ENCODE measurements at places on chromosomes 1 and 21.

DNA sequence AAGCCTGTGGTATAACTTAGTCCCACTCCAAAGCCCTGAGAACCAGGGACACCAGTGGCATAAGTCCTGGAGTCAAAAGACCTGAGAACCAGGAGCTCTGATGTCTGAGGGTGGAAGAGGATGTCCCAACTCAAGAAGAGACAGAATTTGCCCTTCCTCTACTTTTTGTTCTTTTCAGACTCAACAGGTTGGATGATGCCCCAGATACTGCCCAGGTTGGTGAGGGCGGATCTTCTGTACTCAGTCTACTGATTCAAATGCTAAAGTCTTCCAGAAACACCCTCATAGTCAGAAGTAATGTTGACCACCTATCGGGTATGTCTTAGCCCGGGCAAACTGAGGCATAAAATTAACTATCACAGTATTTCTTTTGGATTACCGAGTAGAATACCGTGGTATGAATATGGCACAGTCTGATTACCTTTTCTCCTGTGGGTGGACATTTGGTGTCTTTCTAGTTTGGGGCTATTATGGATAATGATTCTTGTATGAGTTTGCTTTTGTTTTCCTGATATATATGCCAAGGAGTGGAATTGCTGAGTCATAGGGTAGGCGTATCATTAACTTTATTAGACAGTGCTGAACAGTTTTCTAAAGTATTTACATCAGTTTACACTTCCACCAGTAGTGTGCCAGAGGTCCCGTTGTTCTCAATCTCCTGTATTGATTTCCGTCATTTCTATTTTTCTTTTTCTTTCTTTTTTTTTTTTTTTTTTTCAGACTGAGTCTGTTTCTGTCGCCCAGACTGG lies 3.2 kb upstream of the CHAF1B start:
- DNase-seq: no peak

- DNase-seq: peak; percentile 33
Measured at GRCh38 chr1:52601991-52602855, at the start of gene GPX7. TSS of gene GPX7 (plus strand) at chr1:52602371. CDS start at chr1:52602410, 39 bp downstream.

DNA sequence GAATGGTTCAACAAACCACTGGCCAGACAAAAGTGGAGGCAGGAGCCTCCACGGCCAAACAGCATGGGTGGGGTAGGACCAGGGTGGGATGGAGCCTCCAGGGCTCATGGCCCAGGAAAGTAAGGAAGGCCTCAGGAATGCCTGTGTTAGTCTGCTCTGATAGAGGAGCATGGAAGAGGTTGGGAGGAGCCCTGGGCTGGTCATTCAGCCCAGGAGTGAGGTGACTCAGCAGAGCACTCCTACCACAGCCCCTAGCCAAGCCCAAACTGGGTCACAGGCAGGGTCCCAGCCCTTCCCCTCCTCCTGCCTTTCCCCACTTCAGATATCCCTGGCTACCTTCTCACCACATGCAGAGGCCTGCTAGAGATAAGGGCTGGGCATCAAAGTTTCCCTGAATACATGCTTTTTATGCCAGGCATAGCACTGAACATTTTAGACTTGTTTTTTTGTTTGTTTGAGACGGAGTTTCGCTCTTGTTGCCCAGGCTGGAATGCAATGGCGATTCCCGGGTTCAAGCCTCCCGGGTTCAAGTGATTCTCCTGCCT lies 3.1 kb upstream of the SHISA4 start:
- no peak for DNase-seq

DNA sequence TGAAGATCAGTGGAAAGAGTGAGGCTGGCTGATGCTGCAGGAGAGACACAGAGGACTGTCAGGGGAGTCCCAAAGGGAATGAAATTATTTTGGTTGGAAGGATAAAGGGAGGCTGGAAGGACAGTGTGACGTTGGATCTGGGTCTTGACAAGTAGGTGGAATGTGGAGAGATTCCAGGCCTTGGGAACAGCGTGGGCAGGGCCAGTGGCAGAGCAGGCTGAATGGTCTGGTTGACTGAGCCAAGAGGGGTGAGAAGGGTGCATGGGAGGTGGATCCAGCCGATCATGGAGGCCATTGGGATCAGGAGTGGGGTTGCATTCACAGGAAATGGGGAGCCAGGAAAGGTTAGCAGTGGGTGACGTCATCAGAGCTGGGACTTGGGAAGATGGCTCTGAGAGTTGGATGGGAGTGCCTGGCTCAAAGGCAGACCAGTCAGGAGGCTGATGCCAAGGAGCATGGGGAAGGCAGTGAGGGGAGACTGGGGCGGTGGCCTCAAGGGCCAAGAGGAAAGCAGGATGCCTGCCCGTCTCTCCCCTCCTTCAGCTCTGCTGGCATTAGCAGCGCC lies 146.2 kb upstream of the VAMP3 start:
- no peak for DNase-seq

- DNase-seq: no peak
Measured at GRCh38 chr1:58432851-58433668, 113.5 kb downstream of the OMA1 start.

- no peak for DNase-seq
Measured at GRCh38 chr1:243939167-243939848, 89.3 kb upstream of the AKT3 start.

DNA sequence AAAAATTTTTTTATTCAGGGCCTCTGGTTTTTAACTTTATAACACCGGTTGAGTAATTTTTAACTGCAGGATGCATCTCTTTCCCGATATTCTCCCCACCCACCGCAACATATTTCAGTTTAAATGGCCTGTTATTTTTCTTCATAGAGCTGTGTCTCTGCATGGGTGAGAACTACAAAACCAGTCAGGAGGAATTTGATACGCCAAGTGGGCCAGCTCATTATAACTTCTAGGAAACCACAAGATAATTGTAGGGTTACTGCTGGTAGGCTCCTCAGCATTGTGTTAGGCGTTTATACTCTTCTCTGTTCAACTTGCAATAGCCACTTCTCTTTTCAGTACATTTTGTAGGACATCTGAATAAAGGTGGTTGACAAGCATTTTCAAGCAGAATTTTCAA lies 169.7 kb downstream of the PBX1 start:
- no peak for DNase-seq

- no peak for DNase-seq
Measured at GRCh38 chr21:44389335-44389734, 35.9 kb downstream of the TRPM2 start.

DNA sequence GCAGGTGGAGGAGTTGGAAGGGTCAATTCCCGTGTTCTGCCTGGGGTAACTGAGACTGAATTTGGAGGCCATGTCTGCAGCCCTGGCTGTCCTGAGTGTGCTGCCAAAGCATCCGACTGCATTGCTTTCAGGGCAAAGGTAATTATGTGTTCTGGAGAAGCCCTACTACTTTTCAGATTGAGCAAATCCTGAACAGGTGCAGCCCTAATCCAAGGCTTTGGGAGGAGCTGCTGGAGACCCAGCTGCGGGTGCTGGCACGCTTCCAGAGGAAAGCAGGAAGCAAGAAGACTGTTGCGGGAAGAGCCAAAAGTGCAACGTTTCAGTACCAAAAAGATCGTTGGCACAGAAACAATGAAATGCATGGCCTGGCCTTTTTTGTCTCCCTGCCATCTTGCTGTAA lies 73.7 kb upstream of the NRIP1 start:
- DNase-seq: no peak

DNA sequence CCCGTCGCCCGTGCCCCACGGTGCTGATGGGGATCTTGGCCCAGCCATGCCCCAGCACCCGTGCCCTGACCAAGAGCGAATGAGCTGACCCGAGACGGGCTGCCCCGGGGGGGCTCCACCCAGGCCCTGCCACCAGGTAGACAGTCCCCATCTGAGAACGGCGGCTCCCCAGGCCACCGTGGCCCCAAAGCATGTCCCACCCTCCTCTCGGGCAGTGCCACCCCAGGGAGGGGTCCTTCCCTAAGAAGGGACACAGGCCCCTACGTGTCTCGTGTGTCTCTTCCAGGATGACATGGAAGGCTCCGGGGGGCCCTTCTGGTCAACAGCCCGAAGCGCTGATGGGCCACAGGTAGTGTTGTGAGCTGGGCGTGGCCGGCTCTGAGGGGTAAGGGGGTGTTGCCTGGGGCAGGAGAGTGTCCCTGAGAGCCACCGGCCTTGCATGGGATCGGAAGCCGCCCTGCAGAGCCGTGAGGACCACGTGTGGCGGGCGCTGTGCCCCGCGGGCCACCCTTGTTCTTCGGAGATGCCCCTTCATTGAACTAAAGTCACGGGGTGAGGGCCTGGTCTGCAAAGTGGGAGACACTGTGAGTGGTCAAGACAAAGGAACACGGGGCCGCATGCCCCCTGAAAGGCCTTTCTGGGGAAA lies 55.0 kb downstream of the SLC19A1 start:
- DNase-seq: no peak

GRCh38 chr1:186658999-186659398 lies 21.2 kb downstream of the PTGS2 start:
- no peak for DNase-seq

- DNase-seq: no peak
Measured at GRCh38 chr1:241883159-241883558, 35.2 kb downstream of the EXO1 start.

DNA sequence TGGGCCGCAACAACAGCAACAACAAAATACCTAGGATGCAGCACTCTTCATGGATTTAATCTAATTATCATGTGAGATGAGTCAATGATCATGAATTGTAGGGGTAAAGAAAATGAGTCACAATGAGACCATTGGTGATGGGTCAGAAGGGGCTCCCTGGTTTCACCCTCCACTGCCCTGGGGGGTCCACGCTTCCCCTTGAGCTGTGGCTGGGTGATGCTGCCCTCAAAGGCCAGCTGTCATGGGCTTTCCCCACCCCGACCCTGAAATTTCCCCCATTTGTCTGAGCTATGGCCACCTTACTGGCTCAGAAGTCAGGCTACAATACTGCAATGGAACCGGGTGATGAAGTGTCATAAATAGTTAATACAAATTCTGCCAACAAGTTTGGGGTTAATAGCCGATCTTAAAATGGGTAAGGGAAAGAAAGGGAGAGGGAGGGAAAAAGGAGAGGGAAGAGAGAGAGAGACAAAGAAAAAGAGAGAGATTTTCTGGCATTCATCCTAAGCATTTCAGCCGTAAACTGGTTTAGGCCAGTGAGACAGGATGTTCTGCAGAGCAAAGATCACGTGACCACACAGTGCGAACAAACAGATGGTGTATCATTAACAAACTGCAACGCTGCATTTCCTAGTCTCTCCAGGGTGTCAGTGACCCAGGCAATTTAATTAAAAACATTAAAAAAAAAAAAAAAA lies 143.4 kb upstream of the ERRFI1 start:
- peak; percentile 85 for DNase-seq

DNA sequence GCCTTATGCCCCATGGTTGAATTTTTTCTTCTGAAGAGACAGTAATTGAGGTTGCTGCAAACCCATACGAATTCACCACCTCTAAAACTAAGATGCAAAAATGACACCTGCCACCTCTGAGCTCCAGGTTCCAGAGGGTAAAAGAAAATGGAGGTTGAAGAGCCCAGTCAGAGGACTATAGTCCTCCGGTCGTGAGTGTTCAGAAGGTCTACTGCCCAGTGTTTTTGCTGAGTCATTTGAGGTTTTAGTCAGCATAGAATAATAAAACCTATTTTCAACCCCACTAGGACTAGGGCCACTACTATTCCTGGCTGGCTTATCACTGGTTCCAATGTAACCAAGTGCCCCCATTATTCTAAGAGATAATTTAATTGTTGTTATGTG lies 12.9 kb upstream of the SLAMF7 start:
- DNase-seq: peak; percentile 77

GRCh38 chr1:25185409-25186160 lies 46.7 kb downstream of the SYF2 start:
- no peak for DNase-seq

DNA sequence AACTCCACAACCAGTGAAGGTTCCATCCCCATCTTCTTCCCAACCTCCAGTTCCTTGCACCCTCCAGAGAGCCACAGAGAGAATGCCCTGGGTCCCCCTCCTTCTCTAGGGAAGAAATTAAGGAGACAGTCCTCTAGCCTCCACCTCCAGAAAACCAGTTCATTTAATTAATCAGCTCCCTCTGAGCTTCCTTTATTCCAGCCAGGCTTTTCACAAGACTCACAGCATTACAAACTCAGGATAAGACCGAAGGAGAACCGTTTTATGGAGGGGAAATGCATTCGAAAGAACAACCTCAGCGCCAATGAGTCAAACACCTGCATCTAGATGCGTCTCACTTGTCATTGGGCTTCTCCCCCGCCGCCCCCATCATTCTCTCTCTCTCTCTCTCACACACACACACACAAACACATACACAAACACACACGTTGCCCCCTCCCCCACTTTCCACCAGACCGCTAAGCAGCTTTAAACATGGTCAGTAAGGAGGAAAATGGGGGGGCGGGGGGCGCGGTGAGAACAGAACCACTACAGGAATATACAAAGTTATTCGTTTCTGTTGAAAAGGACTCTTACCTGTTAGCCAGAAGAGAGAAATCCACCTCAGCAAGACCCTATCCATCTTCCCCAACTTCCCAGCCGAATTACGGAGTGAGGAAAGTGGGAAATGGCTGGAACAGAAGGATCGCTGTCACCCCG lies 544 bp downstream of the ILDR2 start:
- peak; percentile 39 for DNase-seq

GRCh38 chr1:8257621-8258020 lies 60.3 kb upstream of the SLC45A1 start:
- no peak for DNase-seq

- DNase-seq: no peak
Measured at GRCh38 chr1:70382682-70383081, 28.2 kb upstream of the ANKRD13C start.

DNA sequence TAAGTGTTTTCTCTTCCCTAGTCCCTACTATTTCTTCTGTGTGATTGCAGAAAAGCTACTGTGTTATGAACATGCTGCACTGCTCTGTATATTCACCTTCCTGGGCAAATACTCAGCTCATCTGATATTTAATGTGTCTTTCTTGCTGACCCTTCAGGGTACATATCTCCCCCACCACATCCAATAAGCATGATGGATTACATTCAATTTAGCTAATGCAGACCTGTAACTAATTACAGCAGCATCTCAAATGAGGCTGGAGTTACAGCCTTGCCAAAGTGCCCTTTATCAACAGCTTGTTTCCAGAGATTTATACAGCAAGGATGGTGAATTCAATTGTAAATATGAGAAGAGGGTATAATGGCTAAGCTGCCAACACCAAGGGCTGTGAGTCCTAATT lies 144.0 kb downstream of the KCNH1 start:
- DNase-seq: no peak

GRCh38 chr1:59499273-59499942 lies 202.5 kb downstream of the FGGY start:
- DNase-seq: no peak

DNA sequence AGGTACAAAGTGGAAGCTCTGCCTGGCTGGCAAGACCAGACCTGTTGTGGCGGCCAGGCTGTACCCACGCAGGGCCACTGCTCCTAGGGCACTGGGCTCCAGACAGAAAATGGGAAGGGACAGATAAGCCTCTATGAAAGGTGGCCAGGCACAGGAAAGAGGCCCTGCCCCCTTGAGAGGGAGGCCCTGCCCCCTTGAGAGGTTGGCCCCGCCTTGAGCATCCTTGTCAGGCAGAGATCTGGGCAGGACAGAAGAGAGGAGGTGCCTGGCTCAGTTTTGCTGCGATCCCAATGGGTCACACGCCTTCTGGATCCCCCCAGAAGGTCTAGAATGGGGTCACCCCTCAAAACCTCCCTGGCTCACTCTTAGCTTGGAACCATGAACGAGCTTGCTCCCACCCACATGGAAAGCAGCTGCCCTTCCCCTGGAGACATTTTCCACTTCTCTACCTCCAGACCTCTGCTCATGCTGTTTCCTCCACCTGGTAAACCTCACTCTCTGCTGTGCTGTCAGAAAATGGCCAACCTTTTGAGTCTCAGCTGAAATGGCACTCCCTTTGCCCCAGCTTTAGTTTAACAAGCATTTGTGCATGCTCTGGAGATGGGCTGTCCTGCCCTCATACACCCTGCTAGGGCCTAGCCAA lies 17.5 kb upstream of the ECE1 start:
- DNase-seq: no peak

GRCh38 chr1:166978821-166979220 lies 3.5 kb upstream of the ILDR2 start:
- DNase-seq: no peak
